ENCODE measurements at places on chromosomes 3 and 15.

DNA sequence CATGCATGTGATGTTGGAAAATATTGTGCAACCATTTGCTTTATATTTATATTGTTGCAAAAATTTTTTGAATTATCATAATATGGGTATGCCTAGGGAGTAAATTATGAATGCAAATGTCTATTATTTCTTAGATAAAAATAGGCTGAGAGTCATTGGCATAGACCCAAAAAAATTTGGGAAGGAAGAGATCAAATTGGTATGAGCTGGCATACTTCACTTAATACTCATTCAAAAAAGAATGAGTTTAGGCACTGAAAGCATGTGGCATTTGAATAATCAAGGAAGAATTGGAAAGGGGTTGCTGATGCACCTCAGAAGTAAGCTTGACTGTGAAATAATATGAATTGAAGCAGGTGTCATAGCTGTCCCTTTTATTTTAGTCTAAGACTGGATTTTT lies 764.0 kb upstream of the DPPA4 start:
- no peak for DNase-seq

DNA sequence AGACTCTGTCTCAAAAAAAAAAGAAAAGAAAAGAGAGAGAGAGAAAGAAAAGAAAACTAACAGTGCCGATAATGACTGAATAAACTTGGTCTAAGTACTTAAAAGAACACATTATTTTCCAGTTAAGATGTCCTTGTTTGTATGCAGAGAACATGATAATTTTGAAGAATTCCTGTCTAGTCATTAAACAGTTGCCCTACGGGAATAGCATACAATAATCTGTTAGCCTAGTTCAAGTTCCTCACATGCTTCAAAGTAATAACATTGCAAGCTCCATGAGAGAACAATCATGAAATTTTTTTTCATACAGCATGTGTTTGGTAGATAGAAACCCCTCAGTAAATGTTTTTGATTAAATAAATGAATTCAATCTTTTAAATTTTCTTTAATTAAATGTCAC lies 23.1 kb upstream of the BHLHE40 start:
- no peak for DNase-seq

DNA sequence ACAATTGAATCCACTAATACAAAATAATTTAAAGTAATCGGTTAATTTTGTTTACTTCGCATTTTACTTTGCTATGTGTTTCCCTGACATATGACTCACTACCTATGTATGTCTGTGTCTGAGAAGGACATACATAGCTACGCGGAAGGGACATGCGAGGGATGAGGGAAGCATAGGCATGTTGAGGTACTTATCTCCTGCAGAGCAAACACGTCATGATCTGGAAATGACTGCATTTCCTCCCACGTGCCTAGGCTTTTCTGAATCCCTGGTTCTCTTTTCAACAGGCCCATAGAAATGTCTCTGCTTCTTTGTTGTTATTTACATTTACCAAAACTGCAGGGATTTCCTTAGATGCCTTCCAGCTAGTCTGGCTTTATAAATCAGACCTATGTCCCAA lies 27.5 kb downstream of the ALCAM start:
- DNase-seq: no peak

- DNase-seq: no peak
Measured at GRCh38 chr3:124639406-124640237, 90.6 kb upstream of the UMPS start.

DNA sequence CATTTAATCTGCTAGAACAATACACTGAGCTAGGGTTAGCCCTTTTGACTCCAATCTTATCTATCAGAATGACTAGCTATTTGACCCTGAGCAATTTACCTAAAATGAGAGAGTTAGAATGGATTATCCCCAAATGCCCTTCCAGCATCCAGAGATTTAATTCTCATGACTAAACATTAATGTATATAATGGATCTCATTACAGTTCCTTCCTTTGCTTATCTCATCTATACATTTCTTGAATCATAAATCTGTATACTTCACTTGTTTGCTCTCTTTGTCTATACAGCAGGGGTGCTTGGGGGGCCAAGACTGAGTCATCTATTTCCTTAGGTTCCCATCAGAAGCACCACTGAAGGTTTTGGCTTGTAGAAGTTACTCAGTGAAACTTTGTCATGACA lies 565.8 kb downstream of the IGSF11 start:
- DNase-seq: no peak

GRCh38 chr3:13124631-13125030 lies 51.4 kb upstream of the IQSEC1 start:
- no peak for DNase-seq

GRCh38 chr3:197268294-197268693 lies 30.1 kb downstream of the DLG1 start:
- DNase-seq: no peak

DNA sequence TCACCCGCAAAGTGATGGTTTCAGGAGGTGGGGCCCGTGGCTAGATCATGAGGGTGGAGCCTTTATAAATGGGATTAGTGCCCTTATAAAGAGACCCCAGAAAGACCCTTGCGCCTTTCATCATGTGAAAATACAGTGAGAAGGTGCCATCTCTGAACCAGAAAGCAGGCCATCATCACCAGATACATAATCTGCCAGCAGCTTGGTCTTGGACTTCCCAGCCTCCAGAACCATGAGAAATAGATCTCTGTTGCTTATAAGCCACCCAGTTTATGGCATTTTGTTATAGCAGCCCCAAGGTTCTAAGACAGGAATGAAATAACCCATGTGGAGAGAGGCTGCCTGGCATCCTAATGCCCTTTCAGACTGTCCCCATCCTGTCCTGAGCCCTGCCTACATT lies 127.8 kb upstream of the SMAD3 start:
- no peak for DNase-seq

- peak; percentile 58 for DNase-seq
Measured at GRCh38 chr3:138367911-138368310, 19.5 kb downstream of the MRAS start.

DNA sequence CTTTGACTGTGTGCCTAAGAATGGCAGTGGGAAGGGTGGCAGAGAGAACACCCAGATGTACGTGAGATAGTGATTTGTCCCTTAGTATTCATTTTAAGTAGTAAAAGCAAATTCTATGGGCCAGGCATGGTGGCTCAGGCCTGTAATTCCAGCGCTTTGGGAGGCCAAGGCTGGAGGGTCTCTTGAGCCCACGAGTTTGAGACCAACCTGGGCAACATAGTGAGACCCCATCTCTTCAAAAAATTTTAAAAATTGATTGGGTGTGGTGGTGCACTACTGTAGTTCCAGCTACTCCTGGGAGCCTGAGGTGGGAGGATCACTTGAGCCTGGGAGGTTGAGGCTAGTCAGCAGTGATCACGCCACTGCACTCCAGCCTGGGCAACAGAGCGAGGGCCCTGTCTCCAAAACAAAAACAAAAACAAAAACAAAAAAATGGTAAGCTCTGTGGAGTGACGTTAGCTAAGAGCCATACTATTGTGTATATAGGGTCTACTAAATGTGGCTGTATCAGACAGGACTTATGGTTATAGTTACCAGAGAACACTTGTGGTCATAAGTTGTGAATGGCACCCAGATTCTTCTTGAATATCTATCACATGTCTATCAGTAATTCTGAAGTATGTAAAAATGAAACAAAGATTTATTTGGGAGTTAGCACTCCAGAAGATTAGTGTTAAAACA lies 171.5 kb downstream of the TCF12 start:
- no peak for DNase-seq

- DNase-seq: no peak
Measured at GRCh38 chr3:87792534-87793336, 266.1 kb downstream of the CGGBP1 start.

DNA sequence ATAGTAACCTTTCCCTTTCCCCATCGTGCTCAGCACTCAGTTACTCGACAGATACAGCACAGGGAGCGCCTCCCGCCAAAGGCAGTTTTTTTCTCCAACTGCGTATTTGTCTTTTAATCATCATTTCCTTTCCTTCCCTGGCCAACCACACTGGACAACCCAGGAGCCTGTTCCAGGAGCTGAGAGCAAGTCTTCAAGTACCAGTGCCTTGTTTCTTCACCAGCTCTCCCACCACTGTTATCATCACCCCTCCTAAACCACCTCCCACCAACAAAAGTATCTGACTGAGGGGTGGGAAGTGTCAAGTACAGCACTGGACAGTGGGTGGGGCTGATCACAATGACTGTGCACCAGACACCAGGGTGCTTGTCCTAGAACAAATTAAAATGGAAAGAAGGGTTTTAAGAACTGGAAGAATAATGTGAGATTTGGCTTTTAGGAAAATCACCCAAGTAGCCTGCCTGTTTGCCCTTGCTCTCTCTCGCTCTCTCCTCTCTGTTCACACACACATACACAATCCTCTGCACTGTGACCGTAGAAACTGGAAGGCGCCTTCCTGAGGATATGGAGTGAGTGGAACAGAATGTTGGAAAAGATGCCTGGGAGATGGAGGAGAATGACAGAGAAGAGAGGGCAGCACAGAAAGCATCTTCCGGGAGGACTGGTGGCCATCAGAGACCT lies 126.3 kb downstream of the TNIK start:
- DNase-seq: no peak

GRCh38 chr15:71612397-71612722 lies 198.0 kb upstream of the NR2E3 start:
- no peak for DNase-seq

GRCh38 chr3:61637088-61638051 lies 76.0 kb downstream of the PTPRG start:
- peak; percentile 7 for DNase-seq

- DNase-seq: no peak
Measured at GRCh38 chr3:149331396-149331795, 2.0 kb downstream of the TM4SF18 start.

- no peak for DNase-seq
Measured at GRCh38 chr3:126124148-126124868, 40.4 kb upstream of the SLC41A3 start.

DNA sequence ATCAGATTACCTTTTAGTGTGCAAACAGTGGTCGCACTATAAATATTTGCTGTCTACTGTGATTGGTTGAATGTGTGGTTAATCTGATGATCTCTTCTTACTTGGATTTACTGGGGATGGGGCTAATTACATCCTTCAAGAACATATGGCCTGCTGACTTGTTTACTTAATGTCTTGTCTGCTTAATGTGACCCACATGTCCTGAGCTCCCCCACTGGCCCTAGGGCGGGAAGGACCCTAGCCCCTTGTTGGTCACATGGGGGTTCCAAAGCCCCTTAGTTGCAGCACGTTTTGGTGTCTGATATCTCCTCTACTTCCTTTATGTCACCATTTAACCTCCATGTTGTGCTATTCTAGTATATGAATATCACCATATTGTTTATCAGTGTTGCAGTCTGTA lies 17.8 kb upstream of the P2RY12 start:
- DNase-seq: no peak

- no peak for DNase-seq
Measured at GRCh38 chr3:167798443-167798842, 62.9 kb downstream of the SERPINI1 start.

- no peak for DNase-seq
Measured at GRCh38 chr15:29678504-29679034, 143.7 kb downstream of the TJP1 start.

GRCh38 chr3:155664925-155665695 lies 79.8 kb downstream of the PLCH1 start:
- DNase-seq: peak; percentile 25

GRCh38 chr3:98999675-99000074 lies 98.2 kb upstream of the DCBLD2 start:
- no peak for DNase-seq

DNA sequence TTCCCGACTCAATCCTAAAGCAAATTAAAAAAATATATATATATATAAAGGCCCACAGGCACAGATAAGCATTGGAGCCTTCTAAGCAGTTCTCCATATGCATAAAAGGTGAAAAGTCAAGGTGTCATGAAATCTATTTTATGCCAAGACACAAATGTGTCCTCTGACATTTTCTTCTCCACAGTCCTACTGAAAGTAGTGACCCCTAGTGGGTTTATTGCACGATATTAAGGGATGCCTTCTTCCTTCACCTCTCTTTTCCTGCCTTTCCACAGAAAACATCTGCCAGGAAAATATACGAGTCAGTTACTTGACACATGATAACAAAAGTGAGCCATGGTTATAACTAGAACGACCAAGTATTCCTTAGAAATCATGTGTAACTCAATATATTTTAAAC lies 303.2 kb downstream of the TIGIT start:
- no peak for DNase-seq

DNA sequence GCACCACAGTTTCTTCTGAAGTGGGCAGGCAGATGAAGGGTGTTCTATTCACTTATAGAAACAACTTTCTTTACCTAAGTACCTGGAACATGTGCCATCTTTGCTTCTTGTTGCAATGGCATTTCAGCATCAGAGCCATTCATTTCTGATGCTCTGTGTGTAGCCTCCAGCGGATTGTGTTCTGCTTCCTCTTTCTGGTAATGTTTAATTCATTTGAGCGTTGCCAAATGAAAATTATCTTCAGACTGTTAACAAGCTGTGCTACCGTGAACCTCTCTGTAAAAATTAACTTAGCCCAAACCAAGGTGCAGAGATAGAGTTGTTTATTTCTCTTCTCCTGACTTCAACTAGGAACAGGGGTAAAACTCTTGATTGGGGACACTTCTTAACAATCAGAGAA lies 302.0 kb downstream of the EDEM1 start:
- no peak for DNase-seq

DNA sequence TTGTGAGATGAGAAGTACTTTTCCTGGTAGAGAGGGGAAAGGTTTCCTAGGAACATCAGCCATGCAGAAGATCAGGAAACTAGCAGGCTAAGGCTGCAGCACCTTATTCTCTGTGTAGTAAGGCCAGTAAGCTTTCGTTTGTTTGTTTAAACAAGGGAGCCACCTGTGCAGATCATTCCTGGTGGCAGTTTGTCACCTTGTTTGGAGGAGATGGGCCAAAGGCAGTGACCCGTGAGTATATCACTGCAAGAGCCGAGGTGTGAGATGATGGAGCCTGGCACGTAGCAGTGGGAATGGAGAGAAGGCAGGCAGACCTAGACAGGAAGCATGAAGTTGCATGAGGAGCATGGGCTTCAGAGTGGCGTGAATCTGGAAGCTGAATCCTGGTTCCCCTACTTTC lies 19.6 kb downstream of the ATG7 start:
- DNase-seq: no peak

- no peak for DNase-seq
Measured at GRCh38 chr3:138497021-138497420, 62.6 kb downstream of the ESYT3 start.

DNA sequence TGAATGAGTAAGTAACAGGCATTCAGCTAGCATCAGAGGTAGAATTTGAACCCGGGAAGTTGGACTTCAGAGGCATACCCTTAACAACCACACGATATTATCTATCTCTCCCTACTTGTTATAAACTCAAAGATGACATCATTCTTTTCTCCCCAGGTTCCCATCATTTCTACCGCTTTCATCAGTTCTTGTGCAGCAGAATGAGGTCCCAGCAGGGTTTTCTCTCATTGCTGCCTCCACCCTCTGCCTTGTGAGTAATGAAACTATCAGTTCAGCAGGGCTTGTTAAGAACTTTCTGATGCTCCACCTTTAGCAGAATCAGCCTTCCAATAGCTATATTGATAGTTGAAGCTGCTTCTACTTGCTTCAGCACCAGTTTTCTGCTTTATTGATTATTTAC lies 487.5 kb upstream of the KCNMB2 start:
- DNase-seq: no peak
